ENCODE measurements at places on chromosomes 6 and 20. TPM values are rescaled to one million over a fixed set of nuclear protein-coding genes. Genes with fewer than 3 reads are reported as not detected.
A peak's percentile ranks its signal among the peaks of the same experiment; 100 is the strongest.

ASCC3 gene
- total RNA-seq, result 66.1 TPM

CPNE1 gene
- 272 TPM for total RNA-seq

GRCh38 chr6:163579880-163580295 is 165.4 kb downstream of the QKI start:
- no peak for DNase-seq

DNA sequence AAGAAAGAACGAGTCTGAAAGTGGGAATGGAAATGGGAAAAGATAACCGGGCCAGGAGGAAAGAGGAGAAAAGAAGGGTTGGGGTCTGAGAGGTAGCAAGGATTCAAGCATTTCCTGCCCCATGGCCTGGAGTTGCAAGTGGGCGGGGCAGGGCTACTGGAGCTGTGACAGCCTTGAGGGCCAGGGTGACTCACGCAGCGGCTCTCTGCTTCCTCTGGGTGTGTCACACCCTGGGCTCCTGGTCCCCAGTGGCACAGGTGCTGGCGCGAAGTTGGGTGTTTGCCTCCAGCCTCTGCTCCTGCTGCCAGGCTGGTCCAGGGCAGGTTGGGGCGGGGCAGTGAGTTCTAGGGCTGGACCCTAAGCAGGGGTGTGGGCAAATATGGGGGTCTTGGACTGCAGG is 3.3 kb upstream of the ULBP3 start:
- peak; percentile 62 for DNase-seq

GRCh38 chr20:37375227-37375626 is 29.3 kb downstream of the SRC start:
- DNase-seq, result no peak

Measured in activated CD8-positive, alpha-beta T cell treated with anti-CD3 and anti-CD28 coated beads, Interleukin-2, amount 10 ng/mL, durations not matched to agents 7 days and 5 days (primary cell).